CD4-positive, alpha-beta memory T cell (primary cell): ENCODE measurements at places on chromosomes 16 and 17.

GRCh38 chr17:41534899-41535546 is 6.9 kb upstream of the KRT19 start:
- DNase-seq = no peak

DNA sequence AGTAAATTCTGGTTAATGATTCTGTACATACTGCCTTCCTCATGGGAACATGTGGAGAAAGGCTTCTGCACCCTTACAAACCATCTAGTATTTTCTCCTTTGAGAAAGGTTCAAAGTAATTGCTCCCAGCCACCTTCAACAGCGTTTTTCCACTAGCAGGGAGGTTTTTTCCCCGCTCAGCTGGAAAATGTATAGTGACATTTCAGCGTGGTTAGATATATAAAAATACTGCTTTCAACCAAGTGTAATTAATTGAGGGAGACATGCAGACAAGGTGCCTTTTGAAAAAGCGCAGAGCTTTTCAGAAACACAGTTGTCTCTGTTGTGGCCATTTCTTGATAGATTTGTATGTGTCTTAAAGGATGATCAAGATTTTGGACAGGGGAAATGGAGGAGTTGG is 5.1 kb downstream of the BMERB1 start:
- no peak for DNase-seq

GRCh38 chr16:67865318-67865717 is 7.5 kb upstream of the EDC4 start:
- no peak for DNase-seq

GRCh38 chr16:2467528-2468232 is 3.4 kb upstream of the NTN3 start:
- peak; percentile 37 for DNase-seq

DNA sequence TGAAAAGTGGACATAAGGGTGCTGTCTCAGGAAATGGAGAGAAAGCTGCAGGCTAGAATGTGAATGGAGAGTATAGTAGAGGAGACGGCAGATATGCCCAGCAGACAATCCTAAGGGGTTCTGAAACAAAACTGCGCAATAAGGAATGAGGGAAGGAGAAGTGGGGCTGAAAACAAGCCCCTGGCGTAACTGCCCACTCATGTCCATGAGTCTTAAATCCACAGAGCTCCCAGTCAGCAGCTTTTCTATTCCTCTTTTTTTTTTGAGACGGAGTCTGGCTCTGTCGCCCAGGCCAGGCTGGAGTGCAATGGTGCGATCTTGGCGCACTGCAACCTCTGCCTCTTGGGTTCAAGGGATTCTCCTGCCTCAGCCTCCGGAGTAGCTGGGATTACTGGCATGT is 5.9 kb downstream of the STRADA start:
- DNase-seq = no peak

GRCh38 chr17:56113486-56113885 is 39.8 kb upstream of the ANKFN1 start:
- no peak for DNase-seq

GRCh38 chr16:57070424-57070823 is 22.0 kb upstream of the CPNE2 start:
- no peak for DNase-seq
